ENCODE measurements at places on chromosomes 11 and 22.

DNA sequence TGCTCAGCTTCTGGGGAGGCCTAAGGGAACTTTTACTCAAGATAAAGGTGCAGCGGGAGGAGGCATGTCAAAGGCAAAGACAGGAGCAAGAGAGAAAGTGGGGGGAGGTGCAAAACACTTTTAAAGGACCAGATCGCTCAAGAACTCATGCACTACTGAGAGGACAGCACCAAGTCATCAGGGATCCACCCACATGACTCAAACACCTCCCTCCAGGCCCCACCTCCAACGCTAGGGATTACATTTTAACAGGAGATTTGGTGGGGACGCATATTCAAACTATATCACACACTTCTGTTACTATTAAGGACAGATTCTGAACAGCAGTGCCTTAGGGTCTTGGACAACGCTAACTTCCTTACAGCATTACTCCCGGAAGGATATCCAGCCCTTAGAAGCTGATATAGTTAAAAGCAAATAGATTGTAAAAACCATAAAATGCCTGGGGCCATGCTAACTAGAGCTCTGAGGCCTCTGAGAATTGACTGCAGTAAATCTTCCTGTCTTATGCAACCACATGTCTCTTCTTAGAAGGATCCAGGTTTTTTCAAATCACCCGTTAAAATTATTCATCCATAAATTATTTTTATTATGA is 16.7 kb upstream of the ZC3H12C start:
- DNase-seq, result no peak

DNA sequence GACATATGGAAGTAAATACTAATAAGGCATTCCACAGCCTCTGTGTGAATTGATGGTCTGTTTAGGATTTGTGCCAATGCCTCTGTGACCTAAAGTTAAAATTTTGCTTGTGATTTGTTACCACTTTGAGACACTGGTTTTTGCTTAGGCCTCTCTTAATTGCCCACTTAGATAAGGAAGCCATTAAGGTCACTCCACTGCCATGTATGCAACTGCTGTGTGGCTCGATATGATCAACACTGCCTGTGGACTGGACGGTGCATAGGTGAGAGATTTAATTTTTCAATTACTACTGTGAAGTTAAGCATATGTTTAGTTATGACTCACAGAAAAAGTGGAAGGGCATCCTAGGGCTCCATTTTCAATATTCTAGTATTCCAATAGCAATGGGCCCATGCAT is 36.9 kb downstream of the CSRP3 start:
- DNase-seq, result no peak

GRCh38 chr11:93740031-93740729 is 1.1 kb downstream of the TAF1D start:
- DNase-seq, result no peak

DNA sequence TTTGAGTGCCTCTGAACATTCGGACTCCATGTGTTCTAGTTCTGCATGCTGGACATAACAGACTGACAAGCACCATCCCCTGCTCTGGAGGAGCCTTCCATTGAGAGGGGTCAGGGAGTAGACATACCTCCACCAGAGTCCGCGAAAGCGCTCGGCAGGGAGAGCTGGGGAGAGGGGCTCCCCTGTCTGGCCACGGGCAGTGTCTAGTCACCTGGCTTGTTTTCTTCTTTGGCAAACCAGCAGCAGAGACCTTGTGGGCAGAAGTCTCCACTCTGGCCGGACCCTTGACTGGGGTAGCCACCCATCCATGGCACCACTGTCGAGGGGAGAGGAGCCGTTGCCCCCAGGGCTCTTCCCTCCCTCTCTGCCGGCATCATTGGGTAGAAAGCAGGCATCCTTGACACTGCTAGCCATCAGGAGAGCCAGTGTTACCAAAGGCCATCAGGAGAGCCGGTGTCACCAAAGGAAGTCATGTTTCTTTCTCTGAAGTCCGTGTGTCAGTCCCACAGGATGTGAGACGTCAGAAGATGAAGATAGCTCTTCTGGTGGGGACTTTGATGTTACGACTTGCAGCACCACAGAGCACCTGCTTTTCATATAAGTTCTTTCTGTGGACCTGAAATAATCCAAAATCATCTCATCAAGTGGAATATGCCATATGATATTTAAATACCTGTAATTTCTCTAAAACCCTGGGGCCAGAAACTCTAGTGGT is 305.6 kb downstream of the TBC1D22A start:
- DNase-seq, result no peak

DNA sequence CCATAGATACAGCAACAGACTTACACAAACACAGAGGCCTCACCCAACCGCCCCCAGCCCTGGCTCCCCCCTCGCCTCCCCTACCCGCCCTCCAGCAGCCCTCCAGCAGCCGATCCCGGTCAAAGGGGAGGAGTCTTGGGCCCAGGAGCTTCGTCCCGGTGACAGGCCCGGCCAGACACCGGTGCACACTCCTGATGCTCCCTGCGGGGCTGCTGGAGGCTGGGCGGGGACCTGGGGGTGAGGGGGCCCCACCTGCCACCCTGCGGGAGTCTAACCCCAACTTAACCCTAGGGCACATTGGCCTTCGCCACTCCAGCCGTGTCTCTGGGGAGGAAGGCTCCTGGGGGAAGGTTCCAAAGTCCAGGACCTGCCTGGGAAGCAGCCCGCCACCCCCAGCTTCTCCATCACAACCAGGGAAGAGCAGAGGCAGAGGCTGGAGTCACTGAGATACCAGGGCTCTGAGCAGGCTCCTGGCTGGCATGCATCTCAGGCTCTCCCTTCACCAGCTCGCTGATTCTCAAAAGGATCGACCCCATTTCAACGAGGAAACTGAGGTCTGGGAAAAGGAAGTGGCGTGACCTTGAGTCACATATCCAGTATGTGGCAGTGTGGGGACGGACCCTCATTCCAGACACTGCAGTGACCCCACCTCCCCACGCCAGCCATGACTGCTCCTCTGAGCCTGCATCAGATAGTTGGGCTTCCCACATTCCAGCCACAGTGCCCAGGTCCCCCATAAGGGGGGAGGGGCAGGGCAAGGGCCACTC is 14.4 kb downstream of the BCL9L start:
- DNase-seq, result no peak

GRCh38 chr11:132648851-132649250 is 883.5 kb downstream of the OPCML start:
- no peak for DNase-seq

DNA sequence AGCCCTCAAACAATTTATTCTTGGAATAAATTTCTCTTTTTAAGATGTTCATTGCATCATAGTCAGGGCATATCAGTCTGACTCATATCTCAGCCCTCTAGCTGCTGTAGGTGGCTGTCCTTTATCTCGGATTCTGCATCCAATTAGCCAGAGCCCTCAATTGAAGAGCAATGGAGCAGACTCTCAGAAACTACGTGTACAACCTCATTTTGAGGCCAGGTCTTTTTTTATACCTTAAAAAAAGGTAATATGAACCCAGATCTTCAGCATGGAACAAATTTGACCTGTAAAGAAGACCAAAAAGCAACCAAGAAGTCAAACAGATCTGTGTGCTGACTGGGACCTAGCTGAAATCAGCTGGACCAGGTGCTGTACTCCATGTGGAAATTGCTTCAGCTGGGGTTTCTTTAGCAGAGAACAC is 8.7 kb downstream of the OR52A5 start:
- DNase-seq, result no peak

GRCh38 chr11:35165030-35165422 is 26.1 kb downstream of the CD44 start:
- no peak for DNase-seq

DNA sequence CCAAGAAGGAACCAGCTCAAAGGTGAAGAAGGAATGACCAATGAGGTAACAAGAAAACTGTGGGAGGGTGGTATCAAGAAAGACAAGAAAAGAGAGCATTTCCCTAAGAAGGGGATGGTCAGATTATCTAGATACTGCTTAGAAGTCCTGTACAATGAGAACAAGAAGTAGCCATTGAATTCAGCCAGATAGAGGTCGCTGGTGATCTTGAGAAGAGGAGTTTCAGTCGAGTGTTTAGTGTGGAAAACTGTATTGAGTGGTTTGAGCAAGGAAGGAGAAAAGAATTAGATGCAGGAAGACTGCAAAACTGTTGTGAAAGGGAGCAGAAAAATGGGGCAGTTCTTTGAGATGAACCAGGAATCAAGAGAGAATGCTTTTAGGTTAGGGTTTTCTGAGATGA is 74.6 kb upstream of the FAT3 start:
- no peak for DNase-seq

GRCh38 chr22:50739894-50740293 is 1.9 kb downstream of the ACR start:
- no peak for DNase-seq

- no peak for DNase-seq
Measured at GRCh38 chr11:17979770-17980371, 33.0 kb downstream of the SERGEF start.

DNA sequence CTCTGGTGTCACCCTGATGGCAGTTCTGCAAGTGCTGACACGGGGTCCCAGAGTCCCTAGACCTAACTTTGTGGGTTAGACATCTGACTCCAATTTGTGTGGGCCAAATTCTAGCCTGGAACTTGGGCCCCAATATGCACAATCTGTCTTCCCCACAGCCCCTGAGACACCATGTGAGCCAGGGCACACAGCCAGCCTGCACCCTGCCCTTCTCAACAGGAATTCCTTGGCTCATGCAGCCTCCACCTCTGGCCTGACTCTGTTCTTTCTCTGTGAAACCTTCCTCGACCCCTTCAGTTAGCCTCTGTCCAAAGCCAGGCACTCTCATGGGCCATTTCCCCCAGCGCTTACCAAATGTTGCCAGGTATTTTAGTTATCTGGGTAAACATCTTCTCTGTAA is 59.1 kb upstream of the POU2AF1 start:
- DNase-seq, result no peak

DNA sequence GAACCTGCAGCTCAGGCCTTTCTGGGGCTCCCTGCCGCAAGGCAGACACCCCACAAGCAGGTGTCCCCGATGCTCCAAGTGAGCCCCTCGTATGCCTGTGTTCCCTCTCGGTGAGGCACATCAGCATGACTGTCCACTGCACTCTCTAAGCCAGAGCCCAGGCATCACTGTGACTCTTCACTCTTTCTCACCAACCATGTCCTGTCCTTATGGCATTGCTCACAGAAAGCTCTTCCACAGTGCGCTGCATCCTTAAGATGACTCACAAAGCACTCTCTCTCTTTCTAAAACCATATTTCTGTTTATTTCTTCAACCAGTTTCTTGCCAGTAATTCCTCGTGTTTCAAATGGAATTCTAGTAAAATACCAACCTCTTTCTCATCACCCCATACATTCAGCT is 18.1 kb downstream of the GAB4 start:
- no peak for DNase-seq

- DNase-seq, result no peak
Measured at GRCh38 chr11:13101644-13102512, 92.8 kb downstream of the RASSF10 start.

DNA sequence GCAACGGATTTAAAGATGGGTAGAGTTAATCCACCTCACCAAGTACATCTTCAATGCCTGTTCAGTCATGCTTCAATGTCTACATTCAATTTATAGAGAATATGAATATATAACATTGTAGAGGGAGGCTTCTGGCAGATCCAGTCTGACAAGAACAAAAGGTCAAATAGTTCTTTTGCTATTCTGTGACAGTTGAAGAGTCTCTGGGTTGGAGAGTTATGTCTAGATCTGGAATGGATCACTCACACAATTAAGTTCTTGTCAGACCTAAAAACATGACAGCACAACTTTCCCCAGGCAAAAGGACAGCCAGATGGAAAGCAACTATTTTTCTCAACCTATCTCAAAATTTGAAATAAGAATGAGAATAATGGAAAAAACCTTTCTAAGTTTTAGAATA is 15.3 kb upstream of the GAB2 start:
- no peak for DNase-seq

DNA sequence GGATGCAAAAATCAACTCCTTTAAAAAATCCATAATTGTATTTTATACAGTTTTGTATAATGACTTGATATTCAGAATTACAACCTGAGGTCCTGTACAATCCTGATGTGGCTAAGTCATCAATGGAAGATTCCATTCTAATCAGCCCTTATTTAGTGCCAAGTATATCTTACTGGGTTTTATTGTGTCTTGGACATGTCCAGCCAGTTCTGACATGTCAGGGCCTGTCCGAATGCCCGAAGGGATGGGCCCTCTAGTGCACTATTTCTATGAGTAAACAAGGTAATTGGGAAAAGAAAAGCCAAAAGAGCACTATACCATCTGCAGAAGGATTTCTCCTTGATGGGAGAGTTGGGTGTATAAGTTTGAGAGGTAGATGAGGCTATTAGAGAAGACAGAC is 412.9 kb downstream of the METTL15 start:
- no peak for DNase-seq

DNA sequence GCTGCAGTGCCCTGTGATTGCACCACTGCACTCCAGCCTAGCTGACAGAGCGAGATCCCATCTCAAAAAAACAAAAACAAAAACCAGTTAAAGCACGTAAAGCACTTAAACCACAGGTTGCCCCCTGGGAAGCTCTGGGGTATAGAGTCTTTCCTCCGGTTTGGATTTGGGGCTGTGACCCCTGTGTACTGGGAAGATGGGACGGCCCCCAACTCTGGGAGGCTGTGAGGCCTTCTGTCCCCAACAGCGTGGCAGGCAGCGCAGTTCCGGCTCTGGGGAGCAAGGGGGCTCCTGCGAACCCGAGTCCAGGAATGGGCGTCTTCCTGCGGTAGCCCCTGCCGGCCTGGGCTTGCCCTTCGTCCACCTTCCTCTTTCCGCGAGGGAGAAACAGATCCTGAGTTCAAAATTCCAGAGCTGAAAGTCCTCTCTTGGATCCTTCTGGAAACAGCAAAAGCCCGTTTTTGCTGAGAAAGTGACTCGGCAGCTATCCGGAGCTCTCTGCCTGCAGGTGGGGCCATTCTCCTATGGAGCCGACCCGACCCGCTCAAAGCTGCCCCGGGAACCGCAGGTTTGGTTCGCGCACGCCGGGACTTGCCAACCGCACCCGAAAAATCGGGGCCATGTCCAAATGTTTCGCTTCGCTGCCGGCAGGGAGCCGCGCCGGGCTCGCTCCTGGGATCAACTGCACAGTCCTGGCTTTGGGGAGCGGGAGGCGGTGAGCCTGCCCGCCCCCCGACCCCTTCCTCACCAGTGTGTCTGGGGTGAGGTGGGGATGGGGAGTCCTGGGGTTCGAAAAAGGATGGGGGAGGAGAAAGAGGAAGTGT is 36.3 kb upstream of the POLA2 start:
- DNase-seq, result peak; percentile 22

DNA sequence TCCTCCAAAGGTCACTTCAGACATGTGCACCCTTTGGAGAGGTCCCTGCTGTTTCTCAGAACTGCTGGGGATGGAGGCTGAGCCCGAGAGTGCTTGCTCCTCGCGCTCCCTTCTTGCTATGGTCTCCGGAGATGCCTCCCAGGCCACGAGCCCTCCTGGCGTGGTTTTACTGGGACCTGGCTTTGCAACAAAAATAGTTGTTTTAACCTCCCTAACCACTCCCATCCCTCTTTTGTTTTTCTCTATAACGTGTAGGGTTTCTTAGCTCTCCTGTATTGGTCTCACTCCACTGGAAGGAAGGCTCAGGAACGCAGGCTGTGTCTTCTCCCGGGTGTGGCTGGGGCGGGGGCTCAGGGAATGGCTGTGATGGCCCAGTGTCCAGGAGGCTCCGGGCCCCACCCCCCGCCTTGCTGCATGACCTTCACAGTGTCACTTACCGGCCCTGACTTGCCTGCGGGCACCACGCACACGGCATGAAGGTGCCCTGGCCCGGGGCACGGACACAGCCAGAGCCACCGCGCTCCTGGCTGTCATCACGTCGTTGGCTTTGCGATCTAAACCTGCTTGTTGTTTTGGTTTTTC is 5.6 kb downstream of the PTDSS2 start:
- DNase-seq, result no peak

GRCh38 chr11:16896729-16897469 is 117.3 kb downstream of the PLEKHA7 start:
- no peak for DNase-seq
